ENCODE measurements at places on chromosomes 4 and X.

DNA sequence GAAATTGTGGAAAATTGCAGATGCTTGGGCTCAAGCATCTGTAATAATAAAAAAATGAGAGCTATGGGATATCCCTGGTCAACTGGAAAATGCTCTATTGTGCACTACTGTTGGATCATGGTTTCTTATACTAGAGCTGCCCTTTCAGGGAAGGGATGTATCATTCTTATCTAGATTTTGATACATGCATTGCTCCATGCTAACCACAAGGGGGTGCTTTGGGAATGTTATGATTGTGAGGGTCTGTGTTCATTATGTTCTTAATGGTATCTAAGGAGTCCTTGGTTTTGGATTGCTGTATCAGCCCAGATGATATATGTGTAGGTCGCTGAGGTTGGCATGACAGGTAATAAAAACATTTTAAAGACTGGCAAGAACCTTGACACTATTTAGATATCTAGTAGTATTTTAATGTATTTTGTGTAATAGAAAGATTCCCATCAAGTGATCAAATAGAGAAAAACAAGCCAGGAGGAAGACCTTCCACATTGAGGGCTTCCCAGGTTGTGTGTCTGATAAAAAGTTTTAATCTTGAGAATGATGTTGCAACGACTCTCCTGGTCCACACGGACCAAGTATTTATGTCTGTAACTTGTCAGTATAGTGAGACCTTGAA, 49.2 kb upstream of the TLR2 start:
- peak; percentile 26 for DNase-seq

DNA sequence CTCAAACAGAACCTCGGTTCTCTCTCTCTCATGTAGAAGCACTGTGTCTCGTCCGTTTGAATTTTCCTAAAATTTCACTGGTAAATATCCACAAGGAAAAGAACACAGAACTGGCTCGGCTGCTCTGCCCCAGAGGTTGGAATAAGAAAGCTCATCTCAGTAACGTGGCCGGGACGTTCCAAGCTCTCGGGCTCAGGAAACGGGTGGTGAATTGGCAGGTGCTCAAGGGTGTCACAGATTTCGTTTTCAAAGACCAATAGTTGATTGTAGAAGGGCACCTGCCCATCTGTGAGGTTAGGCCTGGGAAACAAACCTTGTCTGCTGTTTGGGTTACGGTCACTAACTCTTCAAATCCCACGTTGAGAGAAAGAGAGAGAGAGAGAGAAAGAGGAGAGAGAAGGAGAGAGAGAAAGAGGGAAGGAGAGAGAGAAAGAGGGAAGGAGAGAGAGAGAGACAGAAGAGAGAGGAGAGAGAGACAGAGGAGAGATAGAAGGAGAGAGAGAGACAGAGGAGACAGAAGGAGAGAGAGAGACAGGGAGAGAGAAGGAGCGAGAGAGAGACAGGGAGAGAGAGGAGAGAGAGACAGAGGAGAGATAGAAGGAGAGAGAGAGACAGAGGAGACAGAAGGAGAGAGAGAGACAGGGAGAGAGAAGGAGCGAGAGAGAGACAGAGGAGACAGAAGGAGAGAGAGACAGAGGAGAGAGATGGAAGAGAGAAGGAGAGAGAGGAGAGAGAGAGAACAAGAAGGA, 106.6 kb downstream of the CRLF2 start:
- no peak for DNase-seq

GRCh38 chr4:8355864-8356565, 84.5 kb downstream of the ACOX3 start:
- DNase-seq = peak; percentile 31

DNA sequence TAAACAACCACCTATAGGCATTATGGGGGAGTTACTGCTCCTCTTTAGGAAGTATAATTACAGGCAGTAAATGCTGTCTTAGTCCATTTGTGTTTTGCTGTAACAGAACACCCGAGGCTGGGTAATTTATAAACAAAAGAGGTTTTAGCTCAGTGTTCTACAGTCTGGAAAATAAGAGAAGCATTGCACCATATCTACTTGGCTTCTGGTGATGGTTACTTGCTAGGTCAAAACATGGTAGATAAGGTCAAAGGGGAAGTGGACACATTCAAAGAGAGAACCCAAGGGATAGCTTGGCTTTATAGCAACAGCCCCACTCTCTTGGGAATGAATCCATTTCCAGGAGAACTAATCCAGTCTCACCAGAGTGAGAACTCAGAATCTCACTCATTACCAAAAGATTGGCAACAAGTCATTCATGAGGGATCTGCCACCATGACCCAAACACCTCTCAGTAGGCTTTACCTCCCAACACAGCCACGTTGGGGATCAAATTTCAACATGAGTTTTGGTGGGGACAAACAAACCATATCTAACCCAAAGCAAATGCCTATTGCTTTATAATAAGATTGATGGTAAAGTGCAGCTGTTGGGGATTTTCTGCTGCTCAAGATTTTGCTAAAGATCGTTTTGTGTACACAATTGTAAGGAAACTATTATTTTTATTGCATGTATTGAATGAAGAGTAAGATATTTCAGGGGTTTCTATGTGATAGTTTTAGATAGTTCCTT, 32.6 kb downstream of the STAG2 start:
- DNase-seq = no peak

GRCh38 chr4:75723163-75724065, 963 bp upstream of the USO1 start:
- DNase-seq = peak; percentile 64

GRCh38 chr4:150974750-150975149, 40.3 kb downstream of the LRBA start:
- no peak for DNase-seq

- DNase-seq = no peak
Observed at GRCh38 chr4:48420144-48420543, 63.0 kb upstream of the SLC10A4 start.

GRCh38 chr4:2725380-2725779, 30.8 kb downstream of the TNIP2 start:
- no peak for DNase-seq

DNA sequence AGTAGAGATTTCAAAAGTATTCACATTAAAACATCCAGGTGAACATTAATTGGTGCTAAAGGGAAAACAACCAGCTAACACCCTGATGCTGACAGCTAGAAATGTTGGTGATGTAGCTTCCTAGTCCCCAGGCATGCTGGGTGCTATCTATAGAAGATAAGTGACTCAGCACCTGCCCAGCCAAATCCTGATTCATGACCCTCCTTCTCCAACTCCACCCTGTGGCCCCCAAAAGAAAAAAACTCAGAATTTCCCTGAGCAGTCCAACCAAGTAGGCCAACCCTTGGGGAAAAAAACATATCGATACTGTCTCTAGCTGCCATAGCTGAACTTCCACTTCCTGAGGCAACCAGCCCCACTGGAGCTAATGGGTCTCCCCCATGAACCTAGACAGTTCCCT, 197.6 kb upstream of the KLF3 start:
- DNase-seq = no peak

DNA sequence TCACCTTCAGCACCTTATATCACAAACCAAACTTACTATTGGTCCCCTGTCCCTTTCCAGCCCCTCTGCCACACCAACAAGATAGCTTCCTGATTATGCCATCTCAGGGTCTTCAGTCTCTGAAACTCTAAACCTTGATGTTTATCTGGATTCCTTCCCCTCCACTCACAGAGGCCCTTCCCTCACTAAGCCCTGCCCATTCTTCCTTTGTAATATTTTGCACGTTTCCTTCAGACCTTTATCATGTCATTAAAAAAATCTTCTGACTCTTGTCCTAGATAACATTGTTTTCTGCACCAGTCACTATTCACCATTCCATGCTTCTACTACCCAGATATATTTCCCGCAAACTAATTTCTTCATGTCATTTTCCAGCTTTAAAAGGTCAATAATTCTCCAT, 17.7 kb upstream of the CEP135 start:
- peak; percentile 7 for DNase-seq

- peak; percentile 41 for DNase-seq
Observed at GRCh38 chr4:6019316-6020263, 1.4 kb upstream of the C4orf50 start.

- peak; percentile 52 for DNase-seq
Observed at GRCh38 chr4:143389579-143390195, 53.0 kb downstream of the GAB1 start.

DNA sequence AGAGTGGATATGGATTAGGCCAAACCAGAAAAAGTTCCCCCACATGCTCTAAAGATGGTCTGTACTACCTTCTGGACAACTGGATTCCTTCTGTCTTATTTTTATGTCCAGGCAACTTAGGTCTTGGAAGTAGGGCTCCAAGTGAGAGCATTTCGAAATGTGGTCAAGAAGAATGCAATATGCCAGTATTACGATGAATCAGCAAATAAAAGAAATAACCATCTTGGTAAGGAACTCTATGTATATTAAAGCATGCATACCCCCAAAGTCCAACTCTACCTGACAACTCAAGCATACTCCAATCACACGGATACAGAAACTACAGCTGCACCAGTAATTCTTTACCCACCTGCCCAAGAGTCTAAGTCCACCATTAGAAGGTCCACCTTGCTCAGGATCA, 234.5 kb downstream of the HNRNPD start:
- DNase-seq = no peak

GRCh38 chr4:37644962-37645361, 41.2 kb downstream of the RELL1 start:
- peak; percentile 41 for DNase-seq

- DNase-seq = no peak
Observed at GRCh38 chr4:158805635-158806471, 37.0 kb downstream of the FNIP2 start.

- no peak for DNase-seq
Observed at GRCh38 chr4:176309046-176309445, 10.7 kb upstream of the SPCS3 start.

Data from fibroblast of skin of right biceps (primary cell).